ENCODE measurements at places on chromosomes 7 and 10.
A peak's percentile ranks its signal among the peaks of the same experiment; 100 is the strongest.

GRCh38 chr7:156820445-156821063, 72.4 kb downstream of the LMBR1 start:
- no peak for DNase-seq

GRCh38 chr7:30533886-30534285, 29.3 kb upstream of the GGCT start:
- no peak for DNase-seq

DNA sequence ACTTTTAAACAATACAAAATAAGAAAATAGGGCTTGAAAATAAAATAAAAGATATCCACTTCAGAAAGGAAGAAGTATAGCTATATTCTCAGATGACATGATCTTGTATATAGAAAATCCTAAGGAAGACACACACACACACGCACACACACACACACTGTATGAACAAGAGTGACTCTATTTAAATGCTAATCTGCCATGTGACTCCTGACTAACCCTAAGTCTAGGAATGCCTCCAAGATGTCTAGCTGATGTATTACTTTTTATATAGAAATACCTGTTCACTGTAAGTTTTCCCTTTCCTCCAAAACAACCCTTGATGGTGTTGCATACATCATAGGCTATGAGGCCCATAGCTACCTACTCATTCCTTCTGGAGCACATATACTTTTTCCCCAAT, 173.1 kb upstream of the LRRTM3 start:
- peak; percentile 30 for DNase-seq

DNA sequence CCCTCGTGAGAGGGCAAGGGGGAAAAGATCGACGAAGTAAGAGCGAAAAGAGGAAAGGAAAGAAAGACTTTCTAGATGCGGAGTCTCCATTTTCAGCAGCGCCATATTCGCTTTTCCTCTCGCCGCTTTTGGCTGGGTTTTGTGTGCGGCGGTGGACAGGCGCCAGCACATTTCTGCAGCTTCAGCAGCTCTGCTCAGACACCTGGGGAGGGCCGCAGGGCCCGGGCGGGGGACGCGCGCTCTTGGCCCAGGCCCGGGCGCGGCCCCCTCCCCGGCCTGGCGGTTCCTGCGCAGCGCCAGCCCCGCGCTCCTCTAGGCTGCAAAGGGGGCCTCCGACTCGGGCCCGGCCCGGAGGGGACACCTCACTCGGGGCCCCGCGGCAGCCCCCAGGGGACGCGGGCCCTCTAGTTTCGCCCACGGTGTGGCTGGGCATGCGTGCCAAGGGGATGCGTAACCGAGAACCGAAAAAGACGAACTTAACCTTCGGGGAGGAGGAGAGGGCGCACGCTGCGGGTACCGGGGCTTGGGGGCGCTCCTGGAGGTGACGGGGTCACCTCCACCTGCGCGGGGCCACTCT, 34.5 kb upstream of the EBLN1 start:
- peak; percentile 39 for DNase-seq

DNA sequence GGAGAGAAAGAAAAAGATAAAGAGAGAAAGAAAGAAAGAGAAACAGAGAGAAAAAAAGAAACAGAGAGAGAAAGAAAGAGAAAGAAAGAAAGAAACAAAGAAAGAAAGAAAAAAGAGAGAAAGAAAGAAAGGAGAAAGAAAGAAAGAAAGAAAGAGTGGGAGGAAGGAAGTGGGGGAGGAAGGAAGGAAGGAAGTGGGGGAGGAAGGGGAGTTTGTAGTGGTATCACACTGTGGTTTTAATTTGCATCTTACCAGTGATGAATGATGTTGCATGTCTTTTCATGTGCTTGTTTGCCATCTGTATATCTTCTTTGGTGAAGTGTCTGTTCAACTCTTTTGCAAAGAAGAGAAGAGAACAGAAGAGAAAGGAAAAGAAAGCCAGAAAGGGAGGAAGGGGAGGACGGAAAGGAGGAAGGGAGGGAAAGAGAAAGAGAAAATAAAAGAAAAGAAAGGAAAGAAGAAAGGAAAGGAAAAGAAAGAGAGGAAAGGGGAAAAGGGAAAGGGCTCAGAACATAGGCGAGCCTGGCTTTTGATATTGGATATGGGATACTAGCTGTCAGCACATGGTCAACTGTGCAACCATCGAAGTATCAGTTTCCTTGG, 79.2 kb upstream of the FRMD4A start:
- DNase-seq: no peak

- DNase-seq: no peak
Observed at GRCh38 chr7:4065190-4065589, 616.9 kb upstream of the FOXK1 start.

DNA sequence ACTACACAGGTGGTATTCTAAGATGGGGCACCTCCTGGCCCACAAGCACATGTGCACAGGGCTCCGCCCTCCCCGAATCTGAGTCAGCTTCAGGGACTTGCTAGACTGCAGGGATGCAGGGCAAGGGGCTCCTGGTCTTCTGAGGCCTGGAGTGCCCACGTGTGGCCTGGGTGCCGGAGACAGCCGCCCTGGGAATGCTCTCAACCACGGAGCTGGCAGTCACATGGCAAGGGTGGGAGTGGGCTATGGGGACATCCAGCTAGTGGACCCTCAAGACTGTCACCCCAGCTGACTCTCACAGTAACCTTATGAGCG, 42.7 kb downstream of the CFAP46 start:
- DNase-seq: no peak

DNA sequence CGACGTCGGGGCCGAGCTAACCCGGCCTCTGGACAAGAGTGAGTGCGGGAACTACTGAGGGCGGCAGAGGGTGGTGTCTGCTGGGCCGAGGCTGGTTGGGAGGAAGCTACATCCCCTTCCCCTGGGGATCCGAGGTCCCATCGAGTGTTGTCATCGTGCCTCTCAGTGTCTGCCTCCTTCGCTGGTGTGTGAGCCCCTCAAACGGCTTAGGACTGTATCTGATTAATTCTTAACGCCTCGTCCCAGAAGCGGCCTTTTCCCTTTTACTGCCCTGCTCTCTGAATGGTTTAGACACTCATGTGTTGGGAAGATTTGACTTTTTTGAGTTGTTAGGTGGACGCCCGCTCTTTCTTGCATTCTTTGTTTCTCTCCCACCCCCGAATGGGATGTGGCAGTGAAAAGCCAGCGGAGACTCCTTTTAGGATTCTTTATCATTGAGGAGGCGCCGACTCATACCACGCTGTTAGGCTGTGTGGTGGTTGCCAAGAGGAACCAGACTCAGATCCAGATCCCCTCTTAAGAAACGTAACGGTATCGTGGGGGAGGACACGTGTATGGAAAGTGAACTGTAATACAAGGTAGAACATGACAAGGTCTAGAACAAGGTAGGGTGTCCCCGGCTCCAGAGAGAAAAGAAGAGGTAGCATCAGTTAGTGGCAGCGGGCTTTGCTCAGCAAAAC, 631 bp downstream of the SUPV3L1 start:
- DNase-seq: peak; percentile 5

DNA sequence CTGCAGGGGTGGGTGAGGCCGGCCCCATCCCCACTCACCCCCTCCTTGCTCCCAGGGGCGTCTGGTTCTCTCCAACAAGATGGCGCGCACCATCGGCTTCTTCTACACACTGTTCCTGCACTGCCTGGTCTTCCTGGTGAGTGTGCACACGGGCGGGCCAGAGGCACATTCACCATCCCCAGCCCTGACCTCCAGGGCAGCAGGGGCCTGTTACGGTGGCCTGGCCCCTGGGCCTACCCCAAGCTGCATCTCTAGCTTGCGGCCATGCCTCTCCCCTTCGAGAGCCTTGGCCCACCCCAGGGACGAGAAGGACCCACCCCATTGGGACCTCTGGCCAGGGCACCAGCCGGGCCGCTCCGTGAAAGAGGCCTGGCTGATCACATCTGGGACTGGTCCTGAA, 4.9 kb upstream of the SH2B2 start:
- DNase-seq: no peak

GRCh38 chr7:90645784-90646183, 49.7 kb downstream of the CDK14 start:
- no peak for DNase-seq

DNA sequence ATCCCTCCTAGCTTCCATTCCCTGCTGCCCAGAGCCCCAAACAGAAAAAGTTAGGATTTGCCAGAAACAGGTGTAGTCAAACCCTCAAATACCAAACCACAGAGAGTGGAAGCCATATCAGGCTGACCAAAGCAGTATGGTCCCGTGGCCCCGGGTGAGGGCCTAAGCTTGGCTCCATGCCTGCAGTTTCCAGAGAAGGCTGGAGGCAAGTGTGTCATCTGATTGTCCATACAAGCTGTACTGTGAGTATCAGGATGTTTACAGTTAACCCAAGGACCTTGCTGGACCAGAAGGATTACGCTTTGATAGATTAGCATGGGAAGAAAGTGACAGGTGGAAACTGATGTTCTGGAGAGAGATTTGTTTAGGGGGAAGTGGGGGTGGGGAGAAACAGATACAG, 96.3 kb downstream of the PRKAG2 start:
- no peak for DNase-seq

GRCh38 chr7:102424787-102425218, 8.6 kb upstream of the ORAI2 start:
- no peak for DNase-seq

GRCh38 chr10:71765906-71766716, 7.2 kb downstream of the VSIR start:
- DNase-seq: no peak

DNA sequence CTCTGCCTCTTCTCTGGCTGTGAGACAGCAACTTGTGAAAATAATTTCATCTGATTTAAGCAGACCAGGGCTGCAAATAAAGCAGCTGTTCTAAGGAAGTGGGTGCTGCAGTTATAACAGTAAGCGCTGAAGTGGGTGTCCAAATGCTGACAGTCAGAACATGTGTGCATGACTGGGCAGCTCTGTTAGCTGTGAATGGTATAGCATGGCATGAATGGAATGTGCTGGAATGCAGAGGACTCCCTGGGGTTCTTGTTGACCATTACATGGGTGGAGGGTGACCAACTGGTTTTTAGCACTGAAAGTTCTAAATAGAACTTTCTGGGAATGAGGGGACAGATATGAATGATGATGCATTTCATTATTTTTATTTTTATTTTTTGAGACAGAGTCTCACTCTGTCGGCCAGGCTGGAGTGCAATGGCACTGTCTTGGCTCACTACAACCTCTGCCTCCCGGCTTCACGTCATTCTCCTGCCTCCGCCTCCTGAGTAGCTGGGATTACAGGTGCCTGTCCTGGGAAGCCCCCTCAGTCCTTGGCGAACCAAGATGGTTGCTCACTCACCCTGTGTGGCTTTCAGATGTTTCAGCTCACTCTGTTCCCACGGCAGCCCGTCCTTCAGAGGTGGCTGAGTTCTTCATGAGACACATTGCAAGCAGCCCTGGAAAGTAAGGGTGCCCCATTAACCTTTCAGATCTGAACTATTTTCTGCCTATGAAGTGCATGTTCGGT, 319.8 kb upstream of the PHYHIPL start:
- peak; percentile 93 for DNase-seq

DNA sequence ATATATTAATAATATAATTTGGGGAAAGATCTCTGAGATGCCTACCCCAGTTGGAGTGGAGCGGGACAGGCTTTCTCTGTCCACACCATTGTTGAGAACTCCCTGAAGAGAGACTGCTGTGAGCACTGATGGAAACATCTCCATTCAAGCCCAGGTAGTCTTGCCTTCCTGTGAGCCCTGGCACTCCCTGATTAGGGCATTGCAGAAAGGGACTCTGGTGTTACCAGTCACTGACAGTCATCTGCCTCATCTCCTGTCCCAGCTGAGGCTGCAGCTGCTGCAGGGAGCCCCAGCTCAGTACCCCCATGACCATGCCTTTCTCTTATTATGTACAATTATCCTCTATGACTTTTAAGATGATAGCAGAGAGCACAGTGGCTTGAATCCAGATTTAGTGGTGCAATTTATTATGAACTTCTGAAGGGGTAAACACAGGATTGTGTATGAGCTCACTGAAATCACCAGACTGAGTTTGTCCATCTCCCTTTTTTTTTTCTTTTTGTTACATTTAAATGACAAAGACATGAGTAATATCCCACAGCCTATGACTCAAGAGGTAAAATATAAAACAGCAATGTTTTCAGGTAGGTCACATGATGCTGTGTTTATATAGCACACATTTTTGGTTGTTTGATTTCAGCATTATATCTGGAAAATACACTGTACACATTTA, 236.9 kb downstream of the SLC25A13 start:
- DNase-seq: peak; percentile 40

DNA sequence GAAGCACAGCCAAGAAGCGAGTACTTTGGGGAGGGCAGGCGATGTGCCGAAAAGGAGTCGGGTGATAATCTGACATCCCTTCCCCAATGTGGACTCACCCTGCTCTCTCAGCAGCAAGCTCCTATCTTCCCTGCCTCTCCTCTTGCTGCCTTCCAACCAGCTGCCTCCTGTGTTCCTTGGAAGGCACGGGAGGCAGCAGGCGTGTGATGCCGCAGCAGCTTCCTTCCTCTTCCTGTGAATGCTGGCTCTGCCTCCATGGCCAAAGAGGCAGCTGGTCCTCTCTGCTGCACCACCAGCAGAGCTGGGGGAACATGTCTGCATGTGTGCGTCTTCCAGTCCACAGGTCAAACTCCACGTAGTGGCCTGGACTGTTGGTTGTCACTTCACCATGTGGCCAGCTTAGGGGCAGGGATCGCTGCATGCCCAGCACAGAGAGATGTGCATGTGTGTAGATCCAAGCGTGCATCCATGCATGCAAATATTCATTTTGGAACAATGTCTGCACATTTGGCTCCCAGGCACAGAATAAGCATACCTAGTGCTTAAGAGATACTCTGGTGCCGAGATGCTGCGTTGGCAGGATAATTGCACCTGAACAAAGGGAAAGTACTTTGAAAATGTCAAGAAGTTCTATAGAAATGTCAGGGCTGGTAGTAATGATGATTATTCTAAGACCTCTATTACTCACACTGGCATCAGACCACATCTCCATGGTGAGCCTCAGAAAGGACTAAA, 499.8 kb downstream of the PLXNA4 start:
- no peak for DNase-seq

- no peak for DNase-seq
Observed at GRCh38 chr7:47807756-47808155, 140.5 kb downstream of the PKD1L1 start.

- no peak for DNase-seq
Observed at GRCh38 chr10:49277973-49278372, 21.0 kb upstream of the C10orf71 start.

DNA sequence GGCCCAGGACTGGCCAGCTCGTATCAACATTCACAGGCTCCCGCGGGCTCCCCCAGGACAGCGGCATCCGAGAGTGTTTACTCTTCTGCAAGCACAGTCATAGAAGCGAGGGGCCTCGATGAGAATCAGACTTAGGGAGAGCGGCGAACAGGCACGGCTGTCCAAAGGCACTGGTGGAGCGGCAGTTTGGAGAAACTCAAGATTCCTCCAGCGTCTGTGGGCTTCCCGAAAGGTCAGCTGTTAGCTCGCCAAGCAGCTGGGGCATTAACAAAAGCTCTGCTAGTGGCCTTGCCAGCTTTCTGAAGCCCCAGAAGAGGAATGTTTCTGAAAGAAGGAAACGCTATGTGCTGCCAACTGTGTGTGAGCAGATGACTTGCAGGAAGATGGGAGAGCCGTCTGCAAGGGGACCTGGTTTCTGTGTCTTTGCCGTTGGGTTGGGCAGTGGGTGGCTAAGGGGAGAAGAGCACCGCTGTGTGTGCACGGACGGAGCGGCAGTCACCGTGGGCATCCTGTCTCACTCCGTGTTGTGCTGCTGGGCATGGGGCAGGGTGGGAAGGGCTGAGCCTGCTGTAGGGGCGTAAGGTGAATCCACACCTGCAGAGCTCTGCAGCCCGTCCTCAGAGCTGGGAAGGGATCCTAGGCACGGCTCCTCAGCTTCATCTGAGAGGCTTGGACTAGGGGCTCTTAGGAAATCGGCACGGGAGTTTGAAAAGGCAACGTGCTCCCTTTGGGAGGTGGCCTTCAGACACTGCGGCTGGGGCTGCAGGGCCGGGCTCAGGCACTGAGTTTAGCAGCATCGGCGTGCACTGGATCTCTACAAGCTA, 42.1 kb downstream of the AMZ1 start:
- DNase-seq: no peak

Measured in fibroblast of skin of right quadriceps (primary cell).